ENCODE measurements at places on chromosomes 2 and 18.

- no peak for DNase-seq
These were observed 352.4 kb downstream of the PTPRM start for GRCh38 chr18:7919565-7919964.

DNA sequence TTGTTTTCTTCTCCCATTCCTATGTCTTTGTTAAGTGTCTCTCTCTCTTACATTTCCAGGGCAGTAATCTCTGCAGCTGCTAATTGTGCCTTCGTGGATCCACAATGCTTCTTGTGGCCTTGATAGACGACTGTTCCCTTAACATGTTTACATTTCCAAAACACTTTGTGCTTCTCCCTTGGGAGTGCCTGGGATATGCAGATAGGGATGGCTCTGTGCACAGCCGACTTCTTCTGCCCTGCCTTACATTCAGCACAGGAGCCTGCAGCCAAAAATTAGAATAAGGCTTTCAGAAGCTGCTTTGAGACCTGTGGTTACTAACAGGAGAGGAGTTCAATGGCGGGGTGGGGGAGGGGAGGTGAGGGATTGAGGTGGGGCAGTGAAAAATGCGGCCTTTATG, 328.9 kb downstream of the TDRD15 start:
- no peak for DNase-seq

DNA sequence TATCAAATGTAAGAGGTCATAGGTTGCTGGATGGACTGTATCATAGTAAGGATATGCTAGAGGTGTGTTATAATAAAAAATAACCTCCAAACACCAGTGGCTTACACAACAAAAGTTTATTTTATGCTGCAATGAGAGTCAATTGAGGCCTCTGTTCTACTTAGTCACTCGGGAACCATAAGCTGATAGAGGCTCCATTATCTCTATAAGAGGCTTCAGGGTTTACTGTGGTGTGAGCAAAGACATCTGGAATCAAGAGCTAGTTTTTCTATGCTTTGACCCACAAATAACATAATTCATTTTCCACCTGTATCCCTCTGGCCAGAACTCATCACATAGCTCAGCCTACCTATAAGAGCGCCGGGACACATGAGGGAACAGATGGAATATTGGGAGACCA, 47.5 kb upstream of the NEMP2 start:
- DNase-seq = no peak

DNA sequence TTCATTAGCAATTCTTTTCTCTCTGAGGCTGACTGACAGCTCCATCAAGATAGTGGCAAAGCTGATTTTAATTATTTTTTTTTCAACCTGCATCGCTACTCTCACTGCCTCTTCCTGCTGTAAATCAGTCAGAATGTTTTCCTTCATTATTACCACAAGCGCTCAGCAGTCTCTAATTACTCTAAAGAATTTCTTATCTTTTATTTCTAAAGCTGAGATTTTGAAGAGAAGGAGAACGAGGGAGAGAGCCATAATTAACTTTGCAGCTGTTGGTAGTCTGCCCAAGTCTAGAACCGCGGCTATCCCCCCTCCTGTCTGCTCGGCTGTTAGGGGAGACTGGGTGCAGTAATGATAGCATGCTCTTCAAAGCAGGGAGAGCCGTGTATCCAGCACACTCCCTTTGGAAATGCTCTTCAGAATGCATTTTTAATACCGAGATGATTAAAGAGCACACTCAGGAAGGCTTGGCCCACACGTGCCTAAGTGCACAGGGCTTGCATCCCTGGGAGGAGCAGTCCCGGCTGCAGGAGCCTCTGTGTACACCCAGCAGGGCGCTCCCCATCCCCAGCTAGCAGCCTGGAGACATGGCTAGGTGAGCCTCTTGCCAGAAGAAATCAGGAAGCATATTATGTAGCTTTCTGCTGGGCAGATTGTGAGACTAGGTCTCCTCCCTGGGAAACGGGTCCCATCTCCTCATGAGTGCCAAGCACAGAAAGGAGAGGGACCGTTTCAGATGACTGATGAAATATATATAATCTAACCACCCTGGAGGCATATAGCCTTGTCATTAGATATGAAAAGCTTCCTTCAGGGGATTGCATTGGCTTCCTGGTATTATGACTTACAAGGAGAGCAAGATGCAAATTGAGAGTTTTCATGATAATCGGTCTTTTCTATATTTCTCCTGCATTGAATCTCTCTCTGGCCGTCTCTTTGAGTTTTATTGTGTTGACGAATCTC, 555.2 kb downstream of the CMPK2 start:
- DNase-seq = no peak

DNA sequence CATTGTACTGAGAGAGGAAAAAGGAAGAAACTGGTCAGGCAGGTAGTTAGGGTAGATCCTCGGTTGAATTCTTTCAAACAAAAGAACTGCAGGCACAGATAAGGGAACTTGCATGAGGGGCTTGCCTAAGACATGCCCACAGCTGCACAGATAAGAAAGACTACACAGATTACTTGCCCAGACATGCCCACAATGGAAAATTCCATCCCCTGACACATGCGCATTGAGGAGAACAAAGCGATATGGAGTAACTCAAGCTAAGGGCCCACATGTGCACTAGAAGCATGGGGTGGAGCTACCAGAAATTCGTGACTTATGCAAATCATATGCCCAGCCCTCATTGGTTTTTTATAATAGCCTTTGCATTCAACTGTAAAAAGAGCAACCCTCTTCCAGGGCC, 181.3 kb upstream of the ZNF521 start:
- DNase-seq = no peak

- no peak for DNase-seq
These were observed 36.0 kb downstream of the GALNT3 start for GRCh38 chr2:165757906-165758675.

GRCh38 chr2:241007880-241008710, 9.7 kb downstream of the SNED1 start:
- DNase-seq = no peak

DNA sequence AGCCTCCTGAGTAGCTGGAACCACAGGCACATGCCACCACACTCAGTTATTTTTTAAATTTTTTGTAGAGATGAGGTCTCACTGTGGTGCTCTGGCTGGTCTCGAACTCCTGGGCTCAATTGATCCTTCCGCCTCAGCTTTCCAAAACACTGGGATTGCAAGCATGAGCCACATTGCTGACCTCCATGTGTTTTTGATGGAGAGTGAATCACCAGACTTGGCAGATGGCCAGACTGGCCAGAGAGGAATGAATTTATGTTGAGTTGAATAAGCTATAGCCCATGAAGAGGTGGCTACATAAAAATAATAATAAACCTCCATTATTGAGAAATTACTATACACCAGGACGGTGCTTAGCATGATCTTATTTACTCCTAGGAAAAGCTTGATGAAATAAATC, 91.5 kb downstream of the MREG start:
- no peak for DNase-seq

DNA sequence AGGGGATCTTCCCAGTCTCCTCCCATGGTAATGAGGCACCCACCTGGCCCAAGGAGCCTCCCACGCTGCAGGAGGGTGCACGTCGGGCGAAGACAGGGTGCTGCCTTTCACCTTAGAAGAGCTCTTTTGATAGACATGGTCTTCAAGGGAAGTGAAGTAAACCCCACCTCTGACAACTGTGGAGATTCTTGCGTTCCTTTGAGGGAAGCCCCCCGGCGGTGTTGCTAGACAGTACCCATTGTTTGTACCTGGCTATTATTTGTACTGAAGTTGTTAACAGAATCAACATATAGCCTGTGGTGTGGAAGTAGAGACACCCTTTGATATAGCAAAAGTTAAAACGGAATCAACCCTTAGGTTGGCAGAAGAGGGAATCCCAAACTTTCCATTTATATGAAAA, 648.0 kb downstream of the GALR1 start:
- no peak for DNase-seq

GRCh38 chr2:74181739-74182138, 3.1 kb upstream of the MOB1A start:
- DNase-seq = peak; percentile 61
